Fibroblast of lung (primary cell): ENCODE measurements at places on chromosomes 2 and 18. TPM values are rescaled to one million over a fixed set of nuclear protein-coding genes. Genes with fewer than 3 reads are reported as not detected.

Gene OR6B2
- not detected in 2 replicates for polyA plus RNA-seq

DNA sequence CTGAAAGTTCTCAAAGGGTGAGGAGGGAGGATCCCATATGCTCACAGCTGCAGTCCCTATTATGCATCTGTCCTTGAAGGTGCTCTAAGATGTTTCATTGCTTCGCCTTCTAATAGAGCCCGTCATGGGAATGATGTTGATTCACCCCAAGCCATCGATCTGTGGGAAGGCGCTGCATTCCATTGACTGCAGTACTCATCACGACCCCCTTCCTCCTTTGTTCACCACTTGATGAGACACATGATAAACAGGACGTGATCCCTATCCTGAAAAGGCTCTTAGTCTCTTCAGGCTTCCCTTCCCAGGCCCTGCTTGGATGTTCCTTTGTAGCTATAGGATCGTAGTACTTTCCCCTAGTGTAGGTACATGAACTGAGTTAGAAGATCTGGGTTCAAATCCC lies 181.8 kb downstream of the AGPS start:
- DNase-seq: no peak

Gene RSAD2
- polyA plus RNA-seq: 0.14 and 0.17 TPM in 2 replicates

Gene NRP2
- polyA plus RNA-seq: 16.6 and 23.9 TPM in 2 replicates

DNA sequence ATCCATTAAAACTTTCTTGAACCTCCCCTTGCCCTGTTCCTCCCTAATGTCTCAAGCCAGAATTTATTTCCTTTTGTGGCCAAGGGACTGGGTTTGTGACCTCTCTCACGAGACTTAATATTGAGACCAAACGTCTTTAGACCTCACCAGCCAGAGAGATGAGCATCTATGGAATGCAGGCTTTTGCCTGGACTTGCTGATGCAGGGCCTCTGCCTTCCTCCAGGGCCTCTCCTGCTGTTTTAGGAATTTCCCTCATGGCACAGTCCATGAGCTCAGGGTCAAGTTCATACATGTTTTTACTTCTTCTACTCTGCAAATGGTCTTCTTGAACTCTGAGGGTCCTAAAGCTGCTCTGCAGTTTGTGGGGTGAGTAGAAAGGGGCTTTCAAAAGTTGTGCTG lies 22.3 kb downstream of the IL1B start:
- DNase-seq: no peak

DNA sequence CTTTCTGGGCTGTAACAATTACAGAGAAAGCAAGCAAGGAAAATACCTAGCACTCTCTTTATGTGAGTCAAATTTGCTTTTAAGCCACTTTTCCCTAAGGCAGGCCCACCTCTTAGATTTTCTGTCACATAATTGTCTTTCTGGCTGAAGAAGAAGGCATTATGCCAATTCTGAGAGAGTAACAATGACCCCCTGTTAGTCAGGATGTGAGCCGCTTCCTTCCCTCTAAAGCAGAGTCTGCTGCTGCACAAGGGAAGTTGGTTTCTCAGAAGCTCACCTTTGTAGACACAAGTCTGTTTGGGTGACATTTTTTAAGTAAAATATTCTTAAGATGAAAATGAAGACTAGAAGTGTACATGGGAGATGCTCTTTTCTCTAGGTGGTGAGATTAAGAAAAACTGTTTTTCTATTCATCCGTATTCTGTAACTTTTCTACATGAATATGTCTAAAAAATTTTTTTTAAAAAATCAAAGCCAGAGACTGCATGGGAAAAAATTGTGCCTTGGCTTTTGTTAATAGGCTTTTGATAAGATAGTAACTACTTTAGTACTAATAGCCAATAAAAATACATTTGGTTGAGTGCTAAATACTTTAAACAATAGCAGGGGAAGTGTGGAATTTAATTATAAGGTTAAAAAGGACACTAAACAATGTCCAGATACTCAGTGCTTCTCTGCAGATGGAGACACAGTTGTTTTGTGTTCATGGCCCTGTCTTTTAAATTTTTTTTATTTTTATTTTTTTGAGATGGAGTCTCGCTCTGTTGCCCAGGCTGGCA lies 33.4 kb upstream of the VPS54 start:
- no peak for DNase-seq

GRCh38 chr2:61288070-61288841 lies 126.3 kb downstream of the C2orf74 start:
- peak; percentile 14 for DNase-seq

DNA sequence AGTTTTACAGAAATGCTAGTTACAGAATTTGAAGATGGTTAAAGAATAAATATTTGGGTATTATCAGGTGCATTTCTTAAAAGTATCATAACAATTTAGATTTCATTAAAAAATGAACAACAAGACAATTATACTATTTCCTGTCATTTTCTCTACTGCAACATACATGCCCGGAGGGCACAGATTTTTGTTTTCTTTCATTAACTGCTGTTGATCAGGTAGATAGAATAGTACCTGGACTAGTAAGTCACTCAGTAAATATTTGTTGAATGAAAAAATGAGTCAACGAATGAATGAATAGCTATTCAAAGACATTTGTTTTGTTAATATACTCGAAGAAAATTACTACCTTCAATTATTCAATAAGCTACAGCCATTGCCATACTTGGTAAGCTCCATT lies 531.2 kb upstream of the VRK2 start:
- DNase-seq: no peak

DNA sequence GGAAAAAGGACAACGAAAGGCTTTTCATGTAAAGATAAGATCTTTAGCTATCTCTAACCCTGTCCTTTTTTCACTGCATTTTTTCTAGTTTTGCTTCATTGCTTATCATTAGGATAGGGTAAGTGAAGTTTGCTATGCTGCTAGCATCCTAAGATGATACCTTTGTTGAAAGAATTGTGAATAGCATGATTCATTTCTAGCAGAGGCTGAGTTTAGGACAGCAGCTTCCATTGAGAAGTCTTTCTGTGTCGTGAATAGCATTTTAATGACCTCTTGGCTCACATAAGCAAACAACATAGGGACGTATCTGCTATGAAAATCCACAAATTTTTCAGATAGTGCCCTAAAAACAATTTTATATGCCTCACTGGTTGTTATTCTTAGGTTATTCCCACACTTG lies 36.4 kb upstream of the GAREM2 start:
- no peak for DNase-seq

Gene CIB4
- not detected in 2 replicates for polyA plus RNA-seq

DNA sequence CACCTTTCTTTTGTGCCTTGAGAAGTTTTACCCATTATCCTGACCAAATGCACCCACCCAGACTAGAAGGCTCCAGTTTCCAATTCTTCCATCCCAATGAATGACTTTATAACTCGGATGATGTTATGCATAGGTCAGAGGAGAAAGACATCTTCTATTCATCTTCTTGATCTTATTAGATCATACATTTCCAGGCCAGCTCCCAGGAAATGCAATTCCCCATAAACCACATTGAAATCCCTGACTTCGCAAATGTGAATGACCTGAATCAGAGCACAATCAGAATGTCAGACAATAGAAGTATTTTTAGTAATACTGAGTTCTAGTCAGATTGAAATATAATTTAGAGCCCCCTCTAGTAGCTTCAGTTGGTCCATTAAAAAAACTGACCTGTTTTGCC lies 62.9 kb downstream of the NYAP2 start:
- DNase-seq: no peak

Gene CCL20
- polyA plus RNA-seq: 0.23 TPM in 1 of 2 replicates, not detected in the other

DNA sequence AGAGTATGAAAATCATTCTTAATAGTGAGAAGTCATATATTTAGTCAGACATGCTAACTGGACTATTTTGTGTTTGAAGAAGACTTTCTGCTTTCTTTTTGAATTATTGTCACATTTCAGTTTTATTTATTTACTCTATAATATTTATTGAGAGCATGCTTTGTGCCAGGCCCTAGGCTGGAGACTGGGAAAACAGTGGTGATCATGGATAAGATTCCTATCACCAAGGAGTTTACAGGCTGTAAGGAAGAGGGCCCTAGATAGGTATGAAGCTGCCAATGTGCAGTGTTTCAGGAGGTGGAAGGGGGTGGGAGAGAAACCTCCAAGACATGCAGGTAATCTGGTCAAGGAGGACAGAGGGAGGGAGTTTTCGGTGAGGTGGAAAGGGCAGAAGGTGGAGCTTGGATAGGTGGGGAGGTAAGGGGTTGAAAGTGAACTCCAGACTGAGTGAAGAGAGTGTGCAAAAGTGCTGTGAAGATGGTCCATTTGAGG lies 207.5 kb downstream of the ARHGAP15 start:
- DNase-seq: no peak

Gene VAMP5
- polyA plus RNA-seq: 190 and 212 TPM in 2 replicates

- DNase-seq: no peak
Measured at GRCh38 chr2:71620851-71621251, 167.5 kb downstream of the DYSF start.

Gene RAB27B
- 0.14 and 0.92 TPM in 2 replicates for polyA plus RNA-seq

Gene SLC30A3
- polyA plus RNA-seq: 0.12 and 0.38 TPM in 2 replicates

Gene RESP18
- polyA plus RNA-seq: not detected in 2 replicates

- no peak for DNase-seq
Measured at GRCh38 chr18:37611614-37612279, 46.1 kb upstream of the CELF4 start.

Gene NBAS
- 23.9 and 27.0 TPM in 2 replicates for polyA plus RNA-seq

DNA sequence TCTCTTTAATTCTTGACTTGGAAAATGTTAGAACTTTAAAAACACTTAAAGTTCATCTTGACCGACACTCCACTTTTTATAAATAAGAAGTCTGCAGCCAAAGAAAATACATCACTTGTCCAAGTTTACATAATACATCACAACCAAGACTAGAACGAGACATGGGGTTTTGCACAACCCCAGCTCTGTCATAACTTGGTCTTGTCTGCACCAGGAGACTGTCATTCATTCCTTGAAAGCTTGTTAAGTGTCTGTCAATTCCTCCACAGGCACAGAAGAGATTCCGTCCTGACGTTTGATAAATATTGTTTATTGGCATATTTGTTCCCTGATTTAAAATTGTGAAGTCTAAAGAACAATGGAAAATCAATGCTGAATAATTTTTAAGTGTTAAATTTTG lies 139.5 kb upstream of the SETBP1 start:
- peak; percentile 61 for DNase-seq

Gene ANKRD62
- not detected in 2 replicates for polyA plus RNA-seq

Gene REEP1
- polyA plus RNA-seq: 0.02 and 0.14 TPM in 2 replicates

Gene SNED1
- 10.1 and 27.2 TPM in 2 replicates for polyA plus RNA-seq

Gene SAP130
- polyA plus RNA-seq: 6.7 and 15.5 TPM in 2 replicates

GRCh38 chr2:207974216-207974605 lies 51.1 kb downstream of the PLEKHM3 start:
- no peak for DNase-seq

DNA sequence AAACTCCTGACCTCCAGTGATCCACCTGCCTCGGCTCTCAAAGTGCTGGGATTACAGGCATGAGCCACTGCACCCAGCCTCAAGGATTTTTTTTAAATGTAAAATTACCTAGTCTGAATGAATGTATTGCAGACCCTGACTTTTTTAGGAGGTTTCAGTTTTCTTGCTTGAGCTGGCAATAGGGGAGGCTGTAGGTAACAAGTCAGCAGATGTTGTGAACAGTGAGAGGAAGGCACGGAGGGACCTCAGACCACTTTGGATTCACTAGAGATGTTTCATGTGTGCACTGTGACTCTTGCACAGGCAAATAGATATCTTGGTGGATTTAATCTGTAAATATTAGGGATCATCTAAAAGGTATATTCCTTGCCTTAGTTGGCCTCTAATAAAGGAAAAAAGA lies 6.4 kb downstream of the NDUFV2 start:
- DNase-seq: no peak

Gene NOL4
- polyA plus RNA-seq: not detected in 2 replicates

- no peak for DNase-seq
Measured at GRCh38 chr2:3236300-3237045, 141.1 kb downstream of the EIPR1 start.

Gene GPR35
- polyA plus RNA-seq: 0.09 TPM in 1 of 2 replicates, not detected in the other

GRCh38 chr2:7792031-7792651 lies 874.9 kb downstream of the RNF144A start:
- no peak for DNase-seq

- no peak for DNase-seq
Measured at GRCh38 chr2:207469943-207470729, 59.6 kb upstream of the CREB1 start.

- DNase-seq: no peak
Measured at GRCh38 chr2:145047554-145047953, 527.6 kb upstream of the ZEB2 start.

Gene EVA1A
- polyA plus RNA-seq: 10.0 and 22.8 TPM in 2 replicates

DNA sequence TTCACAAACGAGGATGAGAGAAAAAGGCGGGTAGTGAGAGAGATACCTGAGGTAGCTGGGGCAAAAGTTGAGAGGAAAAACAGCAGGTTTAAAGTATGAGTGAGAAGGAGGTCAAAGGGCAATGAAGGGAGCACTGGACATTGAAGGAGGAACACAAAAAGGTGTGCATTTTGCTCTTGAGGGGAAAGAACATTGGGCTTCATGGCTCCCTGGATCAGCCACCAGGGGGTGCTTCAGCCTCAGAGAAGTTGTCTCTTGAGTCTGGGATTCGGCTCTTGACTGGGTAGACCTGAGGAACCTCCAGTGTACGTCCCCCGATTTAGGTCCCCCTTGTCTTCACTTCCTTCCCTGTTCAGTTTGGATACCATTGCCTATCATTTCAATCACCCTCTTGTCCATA lies 128.5 kb downstream of the RAPGEF4 start:
- peak; percentile 61 for DNase-seq

Gene MC2R
- polyA plus RNA-seq: not detected in 2 replicates

DNA sequence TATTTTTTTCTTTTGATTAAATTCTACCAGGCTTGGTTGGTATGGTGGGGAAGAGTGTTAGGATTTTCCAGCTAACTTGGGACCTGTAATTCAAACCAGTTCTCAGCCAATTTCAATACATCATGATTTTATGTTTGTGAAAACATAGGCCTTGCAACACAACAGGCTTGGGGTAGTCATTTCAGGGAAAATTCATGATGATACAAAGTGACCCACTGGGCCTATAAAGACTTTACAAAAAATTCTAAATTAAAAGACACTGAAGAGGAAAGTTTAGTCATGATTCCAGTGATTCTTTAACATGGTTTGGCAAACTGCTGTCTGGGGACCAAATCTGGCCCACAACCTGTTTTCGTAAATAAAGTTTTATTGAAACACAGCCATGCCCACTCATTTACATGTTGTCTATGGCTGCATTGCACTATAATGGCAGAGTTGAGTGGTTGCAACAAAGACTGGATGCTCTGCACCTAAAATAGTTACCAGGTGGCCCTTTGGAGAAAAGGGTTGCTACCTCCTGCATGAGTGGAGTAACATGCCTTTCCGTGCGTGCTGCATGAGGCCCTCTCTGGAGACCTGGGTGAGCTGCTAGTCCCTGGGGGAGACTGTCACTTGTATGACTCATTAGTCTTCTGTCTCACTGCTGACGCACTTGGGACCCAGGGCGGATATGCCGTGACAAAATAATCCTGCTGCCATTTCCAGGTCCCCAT lies 73.6 kb downstream of the NPAS2 start:
- DNase-seq: no peak

Gene NGEF
- 0.24 and 9.7 TPM in 2 replicates for polyA plus RNA-seq

DNA sequence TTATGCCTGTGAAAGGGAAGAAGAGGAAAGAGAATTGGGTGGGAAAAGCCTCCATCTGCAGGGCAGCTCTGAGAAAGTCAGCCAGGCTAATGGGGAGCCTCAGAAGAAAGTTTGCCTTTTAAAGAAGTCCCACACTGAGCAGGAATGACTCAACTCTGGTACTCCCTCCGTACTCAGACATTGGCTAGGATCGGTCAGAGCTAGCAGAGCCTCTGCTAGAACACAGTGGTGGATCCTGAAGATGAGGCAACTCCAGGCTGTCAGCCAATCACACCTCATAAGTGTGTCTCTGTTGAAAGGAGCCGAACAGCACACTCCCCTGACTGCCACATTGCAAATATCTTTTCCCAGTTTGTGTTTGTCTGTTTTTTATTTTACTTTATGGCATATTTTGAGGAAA lies 96.9 kb downstream of the HNRNPLL start:
- DNase-seq: no peak

GRCh38 chr2:11310212-11310611 lies 34.2 kb downstream of the ROCK2 start:
- peak; percentile 59 for DNase-seq

Gene UGT1A1
- not detected in 2 replicates for polyA plus RNA-seq

Gene LAMA3
- polyA plus RNA-seq: 0.75 and 1.9 TPM in 2 replicates
